T-cell (primary cell): ENCODE measurements at places on chromosomes 3 and 15.

DNA sequence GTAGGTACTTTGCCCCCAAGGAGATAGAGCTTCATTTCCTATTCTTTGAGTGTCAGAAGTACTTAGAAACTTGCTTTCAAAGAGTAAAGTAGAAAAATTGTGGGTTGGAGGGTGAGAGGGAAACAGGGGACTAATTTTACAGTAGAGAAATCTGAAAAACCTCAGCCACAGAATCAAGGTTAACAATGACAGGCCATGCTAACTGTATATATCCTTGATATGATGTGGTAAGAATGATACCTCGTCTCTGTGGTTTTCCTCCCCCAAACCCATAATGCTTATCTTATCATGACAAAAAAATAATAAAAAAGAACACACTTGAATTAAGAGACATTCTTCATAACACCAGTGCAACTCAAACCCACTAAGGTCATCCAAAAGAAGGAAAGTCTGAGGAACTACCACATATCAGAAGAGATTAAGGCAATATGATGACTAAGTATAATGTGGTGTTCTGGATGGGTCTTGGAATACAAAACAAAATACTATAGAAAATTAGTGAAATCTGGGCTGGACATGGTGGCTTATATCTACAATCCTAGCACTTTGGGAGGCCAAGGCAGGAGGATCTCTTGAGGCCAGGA lies 360.4 kb downstream of the ULK4 start:
- no peak for DNase-seq

DNA sequence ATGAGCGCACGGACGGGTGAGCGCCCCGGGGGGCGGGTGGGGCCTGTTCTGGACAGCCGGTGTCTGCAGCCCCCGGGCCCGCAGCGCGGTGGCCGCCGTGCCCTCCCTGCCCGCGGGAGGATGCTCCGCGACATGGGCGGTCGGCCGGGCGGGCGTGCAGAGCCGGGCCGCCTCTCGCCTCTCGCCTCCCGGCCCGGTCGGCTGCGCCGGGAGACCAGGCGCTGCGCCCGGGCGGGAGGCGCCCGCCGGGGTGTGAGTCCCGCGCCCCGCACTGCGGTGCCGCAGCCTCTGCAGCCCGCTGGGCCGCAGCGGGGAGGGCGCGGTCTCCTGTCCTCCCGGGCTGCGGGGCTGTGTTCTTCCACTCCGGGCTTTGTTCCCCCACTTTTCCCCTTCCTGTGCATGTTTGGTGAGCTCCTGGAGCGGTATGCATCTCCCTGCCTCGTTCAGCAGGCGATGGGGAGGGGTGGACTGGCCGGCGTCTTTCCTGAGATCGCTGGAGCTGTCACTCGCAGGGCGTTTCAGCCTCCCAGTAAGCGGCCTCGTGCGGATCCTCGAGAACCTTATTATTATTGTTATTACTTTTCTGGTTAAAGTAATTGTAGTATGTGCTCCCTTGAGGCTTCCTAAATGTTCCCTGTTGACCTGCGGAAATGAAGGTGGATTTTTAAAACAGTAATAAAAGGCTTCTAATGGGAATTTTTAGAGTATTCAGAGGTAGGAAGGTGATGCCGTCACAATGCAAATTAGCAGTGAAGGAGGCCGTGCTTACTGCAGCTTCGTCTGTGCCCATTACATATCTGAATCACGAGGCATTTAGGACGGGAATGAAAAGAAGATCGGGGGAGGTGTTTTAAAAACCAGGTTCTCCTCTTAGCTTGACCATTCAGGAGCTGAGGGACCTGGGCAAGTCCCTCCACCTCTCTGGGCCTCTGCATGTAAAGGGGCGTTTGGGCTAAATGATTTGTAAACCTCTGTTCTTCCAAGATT lies 593 bp downstream of the TMOD2 start:
- DNase-seq, result no peak

DNA sequence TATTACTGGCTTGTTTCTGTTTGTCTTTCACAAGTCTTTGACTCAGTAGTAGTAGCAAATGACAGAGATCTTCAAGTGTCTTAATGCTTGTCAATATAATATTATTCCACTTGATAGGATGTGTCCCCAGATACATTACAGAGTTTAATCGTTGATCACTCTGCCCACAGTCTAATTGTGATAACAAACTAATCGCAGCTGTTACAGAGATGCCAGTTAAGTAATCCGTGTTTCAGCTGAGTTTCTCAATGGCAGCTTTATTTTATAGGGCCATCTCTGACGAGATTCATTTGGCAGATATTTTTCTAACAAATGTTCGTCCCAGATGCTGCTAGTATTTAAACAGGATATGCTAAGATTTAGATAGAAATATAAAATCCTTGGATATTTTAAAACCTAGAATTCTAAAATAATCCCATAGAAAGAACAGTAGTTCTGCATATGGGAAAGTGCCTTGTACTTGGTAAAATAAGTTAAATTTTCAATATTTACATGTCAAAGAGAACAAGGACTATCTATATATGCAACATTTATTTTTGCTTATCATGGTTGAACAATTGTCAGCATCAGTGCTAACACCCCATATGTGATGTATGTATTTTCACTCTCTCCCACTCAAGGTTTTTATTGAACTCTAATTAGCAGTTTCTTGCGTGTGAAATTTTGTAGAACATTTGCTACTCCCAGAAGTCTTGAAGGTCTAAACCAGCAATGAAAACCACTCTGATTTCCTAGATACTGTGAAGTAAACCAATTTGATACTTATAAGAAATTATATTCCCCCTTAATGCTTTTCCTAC lies 185.5 kb downstream of the MBNL1 start:
- DNase-seq, result no peak

GRCh38 chr3:103657756-103658155 lies 1222.9 kb downstream of the ZPLD1 start:
- DNase-seq, result no peak

- DNase-seq, result no peak
These were observed 54.3 kb upstream of the GCSAM start for GRCh38 chr3:112187300-112187699.

DNA sequence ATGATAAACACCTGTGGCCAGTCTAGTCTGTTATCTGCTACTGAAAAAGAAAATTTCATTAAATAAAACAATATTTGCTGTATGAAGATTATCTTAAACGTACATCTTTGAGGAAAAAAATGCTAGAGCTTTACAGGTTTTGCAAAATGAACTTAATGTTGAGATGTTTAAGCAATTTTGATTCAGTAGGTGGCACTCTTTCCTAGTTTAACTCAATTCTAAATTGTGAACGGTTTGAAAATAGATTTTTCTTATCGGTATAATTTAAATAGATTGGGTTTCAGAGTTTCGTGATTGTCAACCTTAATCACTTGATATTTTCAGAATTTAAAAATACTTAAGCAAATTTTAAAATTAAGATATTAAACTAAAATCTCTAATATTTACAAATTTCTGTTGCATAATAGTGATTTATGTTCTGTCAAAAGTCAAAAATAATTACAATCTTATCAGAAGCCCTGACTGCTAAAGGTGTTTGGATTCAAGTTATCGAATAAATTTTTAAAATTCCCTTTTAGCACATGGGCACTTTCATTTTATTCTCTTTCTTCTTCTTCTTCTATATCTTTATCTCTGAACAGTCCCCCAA lies 7.0 kb upstream of the RNF111 start:
- no peak for DNase-seq

- DNase-seq, result no peak
These were observed 42.6 kb downstream of the POLG start for GRCh38 chr15:89291934-89292438.

DNA sequence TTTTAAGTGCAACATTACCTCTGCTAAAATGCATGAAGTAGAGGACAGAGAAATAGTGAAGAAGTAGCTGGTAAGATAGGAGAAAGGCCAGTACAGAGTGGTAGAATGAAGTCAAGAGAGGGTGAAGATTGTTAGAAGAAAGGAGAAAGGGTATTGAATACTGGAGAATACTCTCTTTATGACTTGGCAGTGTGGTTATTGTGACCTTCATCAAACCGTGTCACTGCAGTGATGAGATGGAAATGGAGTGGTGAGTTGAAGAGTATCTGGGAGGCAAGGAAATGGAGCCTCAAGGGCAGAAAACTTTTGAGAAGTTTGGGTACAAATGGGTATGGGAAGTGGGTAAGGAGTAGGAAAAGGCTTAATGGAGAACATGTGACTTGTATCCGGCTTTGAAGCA lies 24.7 kb downstream of the MINDY2 start:
- no peak for DNase-seq

- no peak for DNase-seq
These were observed 2.2 kb upstream of the CD86 start for GRCh38 chr3:122052968-122053367.

DNA sequence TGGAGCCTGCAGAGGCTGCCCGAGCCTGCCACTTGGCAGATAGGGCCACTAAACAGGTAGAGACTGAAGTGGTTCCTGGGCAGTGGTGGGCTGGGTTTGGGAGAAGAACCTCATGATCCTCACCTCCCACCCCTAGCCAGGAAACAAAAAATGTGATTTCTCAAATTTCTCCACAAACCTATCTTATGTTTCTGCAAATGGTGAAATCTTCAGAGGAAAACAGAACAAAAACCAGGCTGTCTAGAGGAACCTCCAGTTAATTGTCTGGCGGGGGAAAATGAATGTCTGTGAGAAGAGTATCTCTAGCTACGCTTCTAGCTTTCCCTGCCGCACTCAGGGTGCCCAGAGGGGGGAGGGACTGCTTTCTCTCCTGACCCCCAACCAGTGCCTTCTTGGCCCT lies 55.9 kb downstream of the TRA2B start:
- no peak for DNase-seq

DNA sequence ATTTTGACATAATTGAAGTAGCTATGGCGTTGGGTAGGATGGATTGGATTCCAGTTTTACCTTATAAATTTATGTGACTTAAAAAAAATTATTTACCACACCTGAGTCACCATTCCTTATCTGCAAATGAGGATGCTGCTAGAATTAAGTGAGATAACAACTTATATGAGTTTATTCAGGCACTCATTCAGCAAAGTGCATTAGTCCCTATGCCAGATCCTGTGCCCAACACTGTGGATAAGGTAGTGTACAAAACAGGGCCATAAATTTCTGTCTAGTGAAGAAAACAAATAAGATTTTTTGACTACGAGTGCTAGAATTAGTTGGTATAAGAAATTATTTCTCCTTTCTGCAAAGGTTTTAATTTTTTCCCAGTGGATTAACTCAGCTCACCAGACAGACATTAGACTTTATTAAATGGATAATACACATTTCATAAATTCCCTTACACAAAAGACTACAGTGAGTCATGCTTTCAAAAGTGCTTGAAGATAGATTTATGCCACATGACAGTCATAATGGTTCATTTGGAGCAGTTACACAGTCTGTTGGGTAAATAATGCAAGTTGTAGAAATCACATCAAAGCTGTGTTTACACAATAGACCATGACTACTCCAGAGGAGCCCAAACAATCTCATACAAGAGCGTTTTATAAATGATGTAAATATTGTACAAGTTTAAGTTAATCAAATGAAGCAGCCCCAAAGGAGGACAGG lies 129.9 kb upstream of the TGFBR2 start:
- DNase-seq, result no peak
